ENCODE measurements at places on chromosomes 2 and 18.

- DNase-seq = no peak
Measured at GRCh38 chr2:64859312-64860212, 129.6 kb upstream of the SLC1A4 start.

GRCh38 chr2:29060441-29060840, 13.9 kb downstream of the PCARE start:
- no peak for DNase-seq

DNA sequence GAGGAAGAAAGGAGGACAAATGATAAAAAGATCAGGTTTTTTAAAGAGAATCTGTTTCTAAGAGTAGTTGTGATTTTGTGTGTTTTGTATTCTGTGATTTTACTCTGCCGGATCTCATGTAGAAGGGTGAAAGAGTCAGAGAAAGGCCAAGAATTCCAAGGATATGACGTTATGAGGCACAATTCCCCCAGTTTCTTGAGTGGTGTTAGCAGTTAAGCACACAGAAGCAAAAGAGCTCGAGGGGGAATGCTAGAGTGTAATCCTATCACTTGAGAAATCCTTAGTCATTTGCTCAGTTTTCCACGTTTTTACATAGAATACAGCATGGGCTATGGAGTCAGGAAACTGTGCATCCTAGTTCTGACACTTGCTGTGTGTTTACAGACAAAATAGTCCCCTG, 34.8 kb downstream of the METTL4 start:
- no peak for DNase-seq

- no peak for DNase-seq
Measured at GRCh38 chr2:145725876-145726275, 1206.0 kb upstream of the ZEB2 start.

GRCh38 chr2:236334122-236334876, 70.1 kb upstream of the ASB18 start:
- no peak for DNase-seq

GRCh38 chr2:216622526-216622925, 10.7 kb upstream of the IGFBP2 start:
- no peak for DNase-seq

DNA sequence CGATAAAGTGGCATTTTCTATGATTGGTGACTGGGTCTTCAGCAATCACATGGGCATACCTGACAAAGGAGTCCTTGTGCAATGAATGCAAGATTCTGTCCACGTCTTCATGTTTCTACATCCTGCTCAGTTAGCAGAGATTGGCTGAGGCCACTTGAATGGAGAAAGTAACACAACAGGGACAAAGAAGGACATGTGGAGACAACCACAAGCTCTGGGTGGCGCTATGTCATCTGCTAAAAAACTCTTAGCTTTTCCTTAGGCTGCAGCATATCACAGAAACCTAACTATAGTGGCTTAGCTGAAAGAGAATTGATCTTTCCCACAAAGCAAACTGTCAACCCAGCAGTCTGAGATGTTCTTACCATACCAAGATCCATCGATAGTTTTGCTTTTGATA, 1109.7 kb downstream of the SOCS6 start:
- no peak for DNase-seq

- DNase-seq = no peak
Measured at GRCh38 chr2:141767691-141768090, 363.1 kb downstream of the LRP1B start.

DNA sequence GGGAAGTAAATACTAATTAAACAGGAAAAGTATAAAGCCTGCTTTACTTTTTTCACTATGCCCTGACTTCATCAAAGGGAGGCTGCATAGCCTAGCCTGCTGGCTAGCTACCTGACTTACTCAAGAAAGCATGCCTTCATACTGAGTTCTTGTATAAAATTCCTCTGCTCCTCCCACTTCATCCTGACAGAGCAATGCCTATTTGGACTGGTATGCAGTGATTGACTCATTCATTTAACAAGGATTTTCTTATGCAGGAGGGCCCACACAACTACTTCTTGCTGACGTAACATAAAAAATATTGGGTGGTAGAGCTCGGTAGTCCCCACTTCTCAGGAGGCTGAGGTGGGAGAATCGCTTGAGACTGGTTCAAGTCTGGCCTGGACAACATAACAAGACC, 70.5 kb downstream of the PRPF40A start:
- DNase-seq = no peak

GRCh38 chr18:79628416-79629248, 51.0 kb upstream of the CTDP1 start:
- DNase-seq = peak; percentile 3

DNA sequence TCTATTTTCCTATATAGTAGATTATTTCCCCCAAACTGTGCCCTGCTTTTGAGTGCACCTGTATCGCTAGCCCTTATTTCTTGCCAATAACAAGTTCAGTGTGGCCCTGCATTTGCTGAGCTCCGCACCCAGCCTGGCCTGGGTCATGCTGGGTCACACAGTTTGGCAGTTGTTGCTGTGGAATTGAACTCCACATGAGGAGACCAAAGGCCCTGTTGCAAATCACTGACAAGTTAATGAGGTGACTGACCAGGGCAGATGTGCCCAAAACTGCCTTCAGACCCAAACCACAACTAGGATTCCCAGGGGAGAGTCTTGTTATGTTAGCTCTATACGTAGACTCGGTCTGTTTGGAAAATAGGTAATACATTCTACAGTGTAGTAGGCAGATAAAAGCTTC, 31.0 kb downstream of the COL4A4 start:
- DNase-seq = no peak

DNA sequence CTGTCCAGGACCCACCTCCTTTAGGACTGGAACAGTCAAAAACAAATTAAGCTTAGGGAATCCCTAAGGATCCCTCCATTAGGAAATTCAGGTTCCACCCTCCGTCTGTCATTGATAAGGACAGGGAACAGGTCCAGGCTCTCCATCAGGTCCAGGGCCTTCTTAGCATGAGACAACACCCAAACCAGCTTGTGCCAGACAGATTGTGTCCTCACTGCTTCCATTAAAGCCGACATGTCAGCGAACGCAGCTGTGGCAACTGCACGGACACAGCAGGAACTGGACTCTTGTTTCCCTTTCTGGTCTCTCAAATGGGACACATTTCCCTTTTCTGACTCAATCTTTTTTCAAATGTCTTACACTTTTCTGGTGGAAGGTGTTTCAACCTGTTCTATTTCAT, 81.4 kb downstream of the BCL11A start:
- no peak for DNase-seq

DNA sequence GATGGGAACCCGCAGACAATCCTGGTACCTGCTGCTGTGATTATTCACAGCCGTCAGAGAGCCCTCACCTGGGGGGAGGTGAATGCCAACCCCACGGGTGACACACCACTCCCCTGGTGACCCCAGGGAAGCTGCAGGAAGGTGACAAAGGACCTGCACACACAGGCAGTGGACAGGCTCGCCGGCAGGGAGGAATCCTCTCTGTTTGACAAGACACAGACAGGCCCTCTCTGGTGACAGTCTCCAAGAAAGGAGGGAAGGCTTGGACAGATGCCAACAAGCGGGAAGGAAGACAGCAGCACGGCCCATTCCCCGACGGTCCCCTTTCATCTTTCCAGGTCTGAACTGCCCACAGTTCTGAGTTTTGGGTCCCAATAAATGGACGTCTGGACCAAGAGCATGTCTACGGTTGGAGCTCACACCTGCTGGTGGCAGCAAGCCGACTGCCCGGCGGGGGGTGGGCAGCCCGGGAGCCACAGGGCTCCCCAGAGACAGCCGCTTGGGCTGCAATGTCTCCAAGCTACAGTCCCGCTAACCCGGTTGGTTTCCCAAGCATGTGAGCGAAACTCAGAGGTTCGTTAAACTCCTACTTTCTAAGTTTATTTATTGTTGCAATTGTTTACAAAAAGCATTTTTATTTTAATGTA, 31.8 kb downstream of the HDAC4 start:
- DNase-seq = no peak

- DNase-seq = no peak
Measured at GRCh38 chr2:70201225-70201768, 10.5 kb upstream of the C2orf42 start.

DNA sequence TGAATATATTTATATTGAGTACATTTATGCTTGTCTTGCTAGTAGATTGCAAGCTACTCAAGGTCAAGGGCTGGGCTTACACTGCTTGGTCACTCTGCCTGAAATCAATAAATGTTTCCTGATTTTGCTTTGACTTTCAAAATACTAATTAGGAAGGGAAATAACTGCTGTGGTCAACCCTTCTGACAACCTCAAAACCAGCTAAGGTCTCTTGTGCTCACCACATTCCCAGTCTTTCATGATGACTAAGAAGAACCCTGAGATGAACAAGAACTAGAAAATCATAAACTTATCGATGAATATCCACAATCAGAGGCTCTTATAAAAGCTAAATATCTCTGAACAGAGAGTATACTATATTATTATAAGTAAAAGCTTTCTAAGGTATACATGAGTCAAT, 33.3 kb downstream of the ABCB11 start:
- no peak for DNase-seq

GRCh38 chr2:224428787-224429440, 27.0 kb upstream of the FAM124B start:
- DNase-seq = no peak

DNA sequence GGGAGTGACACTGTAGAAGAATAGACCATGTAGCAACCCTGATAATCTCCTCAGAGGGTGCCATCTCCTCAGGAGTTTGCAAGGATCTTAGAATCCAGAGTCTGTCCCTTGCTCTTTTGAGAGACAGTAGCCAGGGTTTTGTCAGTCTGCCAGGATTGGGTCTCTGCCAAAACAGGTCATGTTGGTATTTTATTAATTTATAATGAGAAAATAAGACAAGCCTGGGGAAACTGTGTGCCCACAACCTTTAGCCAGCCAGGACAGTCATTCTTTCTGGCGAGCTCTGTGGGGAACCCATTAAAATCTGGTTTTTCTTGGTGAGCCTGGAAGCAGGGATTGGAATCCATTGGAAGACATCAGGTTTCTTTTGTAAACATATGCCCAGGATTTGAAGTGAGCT, 78.6 kb downstream of the PTPRM start:
- no peak for DNase-seq

DNA sequence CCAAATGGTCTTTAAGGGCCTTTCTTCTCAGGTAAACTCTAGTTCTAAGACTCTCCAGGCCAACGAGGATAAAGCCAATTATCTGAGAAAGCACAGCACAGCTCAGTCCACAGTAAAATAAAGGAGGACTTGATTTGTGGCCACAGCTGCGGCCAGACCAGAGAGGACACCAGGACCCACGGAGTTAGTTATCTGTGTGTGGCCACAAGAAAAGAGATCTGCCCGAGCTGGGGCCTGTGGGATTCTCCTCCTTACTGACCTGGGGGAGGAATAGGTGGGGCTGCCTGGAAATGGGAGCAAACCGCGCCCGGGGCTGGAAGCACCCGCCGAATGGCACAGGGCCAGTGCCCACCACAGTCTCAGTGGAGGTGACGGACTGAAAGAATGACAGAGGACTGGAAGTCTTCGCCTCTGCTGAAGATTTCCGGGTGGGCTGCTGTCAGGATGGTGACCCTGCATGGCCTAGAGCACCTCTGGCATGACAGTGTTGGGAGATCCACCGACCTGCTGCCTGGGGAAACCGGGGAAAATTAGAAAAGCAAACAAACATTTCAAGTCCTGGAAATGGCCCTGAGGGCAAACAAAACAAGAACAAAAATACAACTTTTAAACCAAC, 13.3 kb downstream of the PROC start:
- DNase-seq = no peak

DNA sequence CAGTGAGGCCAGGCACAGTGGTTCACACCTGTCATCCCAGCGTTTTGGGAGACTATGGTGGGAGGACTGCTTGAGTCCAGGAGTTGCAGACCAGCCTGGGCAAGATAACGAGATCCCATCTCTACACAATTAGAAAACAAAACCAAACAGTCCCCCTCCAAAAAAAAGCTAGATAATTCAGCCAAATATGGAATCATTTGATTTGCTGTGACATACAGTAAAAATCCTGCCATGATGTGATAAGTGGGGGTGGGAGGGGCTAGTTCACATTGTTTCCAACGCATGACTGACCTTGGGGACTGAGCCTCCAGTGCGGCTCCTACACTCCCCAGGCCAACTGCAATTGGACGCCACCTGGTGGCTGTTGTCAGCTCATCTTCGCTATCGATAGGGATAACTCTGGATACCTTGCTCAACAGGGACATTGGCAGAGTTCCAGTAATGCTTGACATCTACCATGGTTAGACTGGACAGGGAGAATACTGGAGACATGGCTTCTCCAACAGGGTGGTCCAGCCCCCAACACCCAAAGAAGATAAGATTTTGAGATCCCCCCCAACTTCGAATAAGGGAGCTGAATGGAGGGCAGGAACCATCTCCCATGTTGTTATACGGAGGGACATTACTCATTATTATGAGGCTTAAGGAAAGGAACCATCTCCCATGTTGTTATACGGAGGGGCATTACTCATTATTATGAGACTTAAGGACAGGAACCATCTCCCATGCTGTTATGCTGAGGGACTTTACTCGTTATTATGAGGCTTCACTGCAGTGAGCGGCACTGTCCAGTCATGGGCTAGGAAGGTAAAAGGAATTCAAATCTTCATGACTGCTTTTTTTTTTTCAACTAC, 135.9 kb downstream of the TGIF1 start:
- peak; percentile 68 for DNase-seq

- DNase-seq = no peak
Measured at GRCh38 chr2:140551287-140551686, 1579.5 kb downstream of the LRP1B start.

- DNase-seq = no peak
Measured at GRCh38 chr18:3840766-3841165, 390.8 kb downstream of the TGIF1 start.

GRCh38 chr2:127174136-127174535, 46.0 kb downstream of the CYP27C1 start:
- no peak for DNase-seq

DNA sequence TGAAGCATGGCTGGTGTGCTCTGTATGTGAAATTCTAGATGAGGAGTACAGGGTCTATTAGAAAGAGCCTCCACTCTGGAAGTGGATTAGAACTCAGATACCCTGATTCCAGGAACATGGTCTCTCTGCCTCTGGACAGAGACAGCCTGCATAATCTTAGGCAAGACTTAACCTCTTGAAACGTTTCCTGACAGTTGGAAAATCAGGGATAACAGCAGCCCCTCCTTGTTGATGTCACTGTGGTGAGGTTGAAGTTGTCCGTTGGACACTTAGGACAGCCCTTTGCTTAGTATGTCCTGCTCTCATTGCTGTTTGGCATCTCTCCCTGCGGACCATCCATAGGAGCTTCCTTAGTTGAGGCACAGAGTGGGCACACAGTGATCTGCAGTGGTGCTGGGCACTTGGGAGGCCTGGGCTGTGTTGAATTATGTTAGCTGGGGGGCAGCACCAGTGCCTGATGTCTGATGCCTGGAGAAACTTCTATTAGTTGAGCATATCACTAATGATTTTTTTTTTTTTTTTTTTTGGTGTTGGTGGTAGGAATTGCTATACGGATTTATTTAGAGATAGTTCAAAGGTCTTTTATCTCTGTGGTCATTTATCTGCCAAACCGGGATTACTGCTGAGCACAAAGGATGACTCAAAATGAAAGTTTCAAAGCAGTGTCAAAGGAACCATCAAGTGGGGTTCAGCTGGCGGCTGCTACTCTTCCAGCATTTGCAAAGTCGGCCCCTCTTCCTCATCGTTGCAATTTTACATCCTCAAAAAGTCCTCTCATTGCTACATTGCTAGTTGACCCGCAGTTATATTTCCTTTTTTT, 28.8 kb downstream of the SETBP1 start:
- DNase-seq = no peak
